ENCODE measurements at places on chromosomes 1 and 21. TPM values are rescaled to one million over a fixed set of nuclear protein-coding genes. Genes with fewer than 3 reads are reported as not detected.
A peak's percentile ranks its signal among the peaks of the same experiment; 100 is the strongest.

GRCh38 chr1:197441999-197442414 lies 174.0 kb downstream of the CRB1 start:
- DNase-seq: no peak

GRCh38 chr1:11923827-11924113 lies 2.5 kb downstream of the KIAA2013 start:
- no peak for DNase-seq

DNA sequence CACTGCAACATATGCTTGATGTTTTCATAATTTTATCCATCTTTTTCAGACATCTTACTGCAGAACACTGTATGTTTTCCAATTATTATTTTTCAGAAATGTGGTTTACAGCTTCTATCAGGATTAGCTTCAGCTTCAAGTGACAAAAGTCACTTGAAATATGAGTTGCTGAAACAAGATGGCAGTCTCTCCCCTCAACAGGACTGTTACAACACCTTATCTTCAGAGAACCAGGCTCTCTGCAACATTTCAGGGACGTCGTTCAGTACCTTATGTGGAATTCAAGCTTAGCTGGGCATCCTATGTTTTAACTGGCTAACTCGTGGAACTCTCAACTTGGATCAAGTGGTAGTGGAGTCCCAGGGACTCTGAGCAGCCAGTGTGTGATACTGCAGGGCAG lies 2.0 kb upstream of the UBE2G2 start:
- no peak for DNase-seq

DNA sequence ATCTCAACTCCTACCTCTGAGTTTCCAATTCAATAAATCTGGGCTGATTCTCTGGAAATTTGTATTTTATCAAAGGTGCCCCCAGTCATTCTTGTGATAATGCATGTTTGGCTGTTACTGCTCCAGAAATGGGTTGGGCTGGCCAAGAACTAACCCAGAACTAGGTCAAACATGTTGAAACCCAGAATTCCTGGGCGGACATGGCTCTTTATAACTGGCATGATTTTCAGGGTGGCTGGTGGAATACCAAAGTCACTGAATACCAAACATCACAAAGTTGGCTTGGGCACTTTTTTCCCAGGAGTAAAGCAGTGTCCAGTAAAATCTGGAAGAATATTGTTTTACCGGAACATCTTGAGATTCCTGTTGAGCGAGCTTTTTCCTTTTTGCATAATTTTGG lies 89.4 kb upstream of the S1PR1 start:
- no peak for DNase-seq

- DNase-seq: no peak
Measured at GRCh38 chr1:12745126-12745991, 641 bp upstream of the CFAP107 start.

DNA sequence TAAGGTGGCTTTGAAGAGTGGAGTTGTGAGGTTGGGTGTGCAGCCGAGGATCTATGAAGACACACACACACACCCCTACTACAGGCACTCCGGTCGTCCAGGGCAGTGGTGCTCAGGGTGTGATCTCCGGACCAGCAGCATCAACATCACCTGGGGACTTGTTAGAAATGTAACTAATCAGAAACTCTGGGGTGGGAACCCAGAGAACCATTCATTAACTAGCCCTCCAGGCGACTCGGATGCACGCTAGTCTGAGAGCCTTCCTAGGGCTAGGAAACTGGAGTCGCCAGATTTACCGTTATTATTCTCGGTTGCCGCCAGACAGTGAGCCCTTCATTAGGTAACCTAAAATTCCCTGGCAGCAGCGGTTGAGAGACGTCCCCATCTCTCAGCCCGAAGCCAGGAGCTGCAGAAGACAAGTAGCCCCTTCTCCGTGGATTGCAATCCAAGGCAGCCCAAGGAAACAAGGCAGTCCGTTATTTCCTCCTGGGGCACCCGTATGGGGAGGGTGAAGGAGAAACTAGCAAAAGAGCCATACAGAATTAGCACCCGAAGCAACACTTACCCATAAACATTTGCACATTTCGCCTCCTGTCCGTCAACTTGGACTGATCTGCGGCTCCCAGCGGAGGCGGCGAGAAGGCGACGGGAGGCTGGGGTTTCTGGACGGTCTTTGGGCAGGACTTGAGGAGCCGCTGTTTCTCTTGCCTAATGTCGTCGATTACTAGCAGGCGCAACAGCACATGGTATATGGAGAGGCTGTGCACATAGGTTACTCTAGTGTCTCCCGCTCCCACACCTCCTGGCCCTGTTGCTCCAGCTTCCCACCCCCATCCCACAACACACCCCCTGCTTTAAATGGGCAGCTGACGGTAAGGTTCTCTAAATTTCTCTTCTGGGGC lies 2.9 kb upstream of the CCN1 start:
- DNase-seq: peak; percentile 86

The AGT gene
- total RNA-seq: 57.0 TPM

GRCh38 chr1:1517973-1518620 lies 6.1 kb downstream of the ATAD3A start:
- DNase-seq: no peak

Measured in posterior vena cava (tissue), 2 donors.